ENCODE measurements at places on chromosomes 2 and 18.

GRCh38 chr18:31688606-31689005, 4.2 kb upstream of the B4GALT6 start:
- DNase-seq = no peak

- no peak for DNase-seq
These were observed 87.1 kb upstream of the TFCP2L1 start for GRCh38 chr2:121372082-121372481.

GRCh38 chr18:31498574-31499524, 872 bp downstream of the DSG2 start:
- DNase-seq = no peak

GRCh38 chr2:26970244-26970927, at the start of gene MAPRE3:
TSS of gene MAPRE3 (plus strand) at chr2:26970637. CDS start at chr2:27022219, 51,582 bp downstream.
- DNase-seq = peak; percentile 94

DNA sequence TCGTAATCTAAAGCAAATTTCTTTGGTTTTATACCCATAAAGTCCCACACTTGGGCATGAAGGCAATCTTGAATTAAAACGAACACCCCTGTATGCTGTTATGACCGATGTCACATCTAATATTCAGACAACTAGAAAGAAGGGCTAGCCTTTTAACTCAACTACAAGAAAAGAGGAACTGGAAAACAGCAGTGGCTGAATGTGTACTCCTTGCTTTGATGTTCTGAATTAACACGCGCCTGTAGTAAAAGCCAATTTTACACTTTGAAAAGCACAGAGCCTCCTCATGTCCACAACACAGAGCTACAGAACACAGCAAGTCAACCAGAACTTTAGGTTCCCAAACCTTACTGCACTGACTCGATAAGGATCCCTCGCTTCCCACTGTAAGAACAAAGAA, 147.6 kb downstream of the HDAC4 start:
- no peak for DNase-seq

- peak; percentile 64 for DNase-seq
These were observed 81.8 kb downstream of the INO80D start for GRCh38 chr2:206004004-206004693.

DNA sequence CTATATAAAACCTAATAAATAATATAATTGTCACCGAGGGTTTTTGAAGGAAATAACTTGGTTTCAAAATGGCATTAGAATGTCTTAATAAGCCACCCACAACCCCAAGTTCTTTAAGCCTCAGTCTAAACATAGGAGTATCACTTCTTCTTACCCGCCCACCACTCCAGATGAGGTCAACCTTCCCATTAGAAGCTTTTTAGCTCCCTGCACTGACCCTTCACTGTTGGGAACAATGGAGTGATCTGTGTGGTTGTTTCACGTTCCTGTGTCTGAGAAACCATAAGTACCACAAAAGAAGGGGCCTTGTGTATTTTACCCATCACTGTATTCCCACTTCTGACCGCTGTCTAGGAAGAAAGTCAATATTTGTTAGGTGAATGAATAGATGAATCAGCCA, 326.3 kb upstream of the ZNF521 start:
- no peak for DNase-seq

- no peak for DNase-seq
These were observed 127.8 kb downstream of the CERS6 start for GRCh38 chr2:168583710-168584521.

GRCh38 chr18:62554061-62554815, 31.4 kb downstream of the ZCCHC2 start:
- DNase-seq = no peak

DNA sequence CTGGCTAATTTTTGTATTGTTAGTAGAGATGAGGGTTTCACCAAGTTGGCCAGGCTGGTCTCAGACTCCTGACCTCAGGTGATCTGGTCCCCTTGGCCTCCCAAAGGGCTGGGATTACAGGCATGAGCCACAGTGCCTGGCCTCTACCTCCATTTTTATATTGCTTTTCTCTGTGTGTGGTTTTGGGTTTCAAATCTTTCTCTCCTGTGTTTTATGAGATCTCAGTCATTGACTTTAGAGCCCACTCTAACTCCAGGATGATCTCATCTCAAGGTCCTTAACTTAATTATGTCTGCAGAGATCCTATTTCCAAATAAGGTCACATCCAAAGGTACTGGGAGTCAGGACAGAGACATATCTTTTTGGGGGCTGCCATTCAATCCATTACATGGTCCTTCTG, 24.7 kb downstream of the ARL4C start:
- DNase-seq = no peak

GRCh38 chr2:144012304-144012703, 507.6 kb downstream of the ZEB2 start:
- DNase-seq = no peak

GRCh38 chr18:48935433-48935774, 15.4 kb downstream of the SMAD7 start:
- DNase-seq = no peak

- DNase-seq = no peak
These were observed 21.4 kb downstream of the AP1S3 start for GRCh38 chr2:223815884-223816570.

- no peak for DNase-seq
These were observed 32.7 kb downstream of the SCRN3 start for GRCh38 chr2:174428214-174428613.

DNA sequence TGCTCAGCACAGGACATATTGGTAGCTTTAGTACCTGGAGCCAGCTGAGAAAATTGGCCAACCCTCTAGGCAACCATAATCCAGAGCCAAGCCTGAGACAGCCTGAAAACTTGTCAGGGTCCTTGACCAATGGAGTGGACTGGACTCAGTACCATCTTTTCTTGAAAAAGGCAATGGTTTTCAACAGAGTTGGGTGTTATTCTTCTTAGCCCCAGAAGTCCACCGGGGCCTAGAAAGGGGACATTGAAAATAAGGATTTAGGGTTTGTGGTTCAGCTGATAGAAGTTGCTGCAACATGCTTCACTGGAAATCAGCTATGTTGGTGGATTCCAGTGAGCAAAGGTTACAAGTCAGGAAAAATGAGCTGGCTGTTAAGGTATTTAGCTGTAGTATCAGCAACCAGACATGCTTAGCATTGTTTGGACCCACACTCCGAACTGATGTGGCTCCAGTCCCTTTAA, 22.1 kb upstream of the CNOT11 start:
- DNase-seq = no peak

DNA sequence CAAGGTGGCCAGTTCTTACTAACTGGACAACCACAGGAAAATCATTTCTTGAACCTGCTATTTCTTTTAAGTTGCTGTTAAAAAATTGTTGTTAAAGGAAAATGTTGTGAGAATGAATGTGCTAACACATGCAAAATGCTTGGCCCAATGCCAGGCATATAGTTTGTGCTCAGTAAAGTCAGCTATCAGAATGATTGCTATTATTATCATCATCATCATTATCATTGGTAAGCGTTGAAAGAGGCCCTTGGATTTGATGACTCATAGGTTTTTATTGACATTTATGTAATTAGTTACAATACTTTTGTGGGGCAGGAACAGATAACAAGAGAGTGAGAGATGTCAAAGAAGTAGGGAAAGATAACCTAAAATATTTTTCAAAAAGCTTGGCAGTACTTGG, 394.2 kb upstream of the ZEB2 start:
- DNase-seq = no peak

GRCh38 chr2:119476301-119477112, 44.9 kb downstream of the TMEM37 start:
- peak; percentile 80 for DNase-seq

GRCh38 chr2:9656270-9656766, 25.5 kb upstream of the YWHAQ start:
- peak; percentile 65 for DNase-seq

GRCh38 chr2:237361194-237362004, 52.6 kb downstream of the COL6A3 start:
- no peak for DNase-seq

- DNase-seq = no peak
These were observed 148.6 kb upstream of the FIGN start for GRCh38 chr2:163884416-163884815.

DNA sequence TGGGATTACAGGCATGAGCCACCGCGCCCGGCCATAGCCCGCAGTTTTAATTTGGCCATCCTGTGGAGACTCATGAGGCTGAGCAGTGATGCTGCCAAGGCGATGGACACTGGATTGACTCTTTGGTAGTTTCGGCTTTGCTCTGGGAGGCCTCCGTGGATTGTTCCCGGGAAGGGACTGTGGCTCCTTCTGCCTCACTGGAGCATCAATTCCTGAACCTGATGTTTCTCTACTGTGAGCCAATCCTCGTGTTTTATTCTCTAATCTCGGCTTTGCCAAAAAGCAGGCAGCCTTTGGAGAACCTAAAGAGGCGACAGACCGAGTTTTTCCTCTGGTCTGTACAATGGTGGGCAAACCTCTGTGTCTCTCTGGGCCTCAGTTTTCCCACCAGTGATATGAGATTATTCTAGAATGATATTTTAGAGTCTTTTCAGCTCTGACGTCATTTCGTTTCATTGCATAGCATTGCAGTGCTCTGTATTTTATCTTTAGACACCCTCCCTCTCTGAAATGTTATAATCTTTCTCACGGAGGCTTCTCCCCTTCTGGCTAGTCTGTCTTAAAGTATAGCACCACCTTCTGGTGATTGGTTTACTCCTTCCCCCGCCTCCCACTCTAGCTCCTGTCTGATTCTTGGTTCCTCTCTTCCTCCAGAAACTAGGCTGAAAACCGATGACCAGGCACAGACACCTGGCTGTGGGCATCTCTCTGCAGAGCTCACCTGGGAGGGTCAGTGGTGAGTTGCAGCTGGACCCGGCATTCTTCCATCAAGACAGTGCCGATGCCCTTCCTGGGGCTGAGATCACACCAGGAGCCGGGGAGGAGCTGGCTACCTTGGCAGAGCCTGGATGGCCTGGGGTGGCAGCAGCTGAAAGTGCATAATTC, 341.3 kb downstream of the MYCN start:
- peak; percentile 79 for DNase-seq

DNA sequence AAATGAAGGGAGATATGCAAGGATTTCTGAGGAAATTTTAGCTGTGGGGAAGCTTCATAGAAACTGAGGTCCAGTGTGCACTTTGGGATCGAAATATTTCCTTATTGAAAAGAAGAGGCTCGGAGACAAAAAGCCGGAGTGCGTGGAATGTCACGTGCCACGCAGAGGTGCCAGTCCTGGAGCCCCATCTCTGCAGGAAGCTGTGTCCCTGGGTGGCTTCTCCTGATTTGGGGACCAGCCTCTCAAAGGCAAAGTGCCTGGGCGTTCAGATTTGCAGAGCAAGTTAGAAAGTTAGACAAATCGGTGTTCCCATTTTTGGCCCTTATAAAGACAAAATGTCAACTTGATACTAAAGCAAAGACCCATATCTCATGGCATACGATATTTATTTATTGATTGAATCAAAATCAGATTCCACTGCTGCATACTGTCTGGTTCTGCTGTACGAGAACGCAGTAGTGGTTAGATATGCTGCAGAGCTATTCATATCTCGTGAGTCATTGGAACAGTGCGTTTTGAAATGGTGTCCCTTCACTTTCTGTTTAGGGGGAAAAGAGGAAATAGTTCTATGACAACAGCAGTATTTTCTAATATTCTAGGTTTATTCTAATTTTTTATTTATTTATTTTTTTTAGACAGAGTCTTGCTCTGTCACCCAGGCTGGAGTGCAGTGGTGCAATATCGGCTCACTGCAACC, 9.1 kb upstream of the ATG16L1 start:
- no peak for DNase-seq

- DNase-seq = no peak
These were observed 267.6 kb downstream of the SRBD1 start for GRCh38 chr2:45343251-45344017.

DNA sequence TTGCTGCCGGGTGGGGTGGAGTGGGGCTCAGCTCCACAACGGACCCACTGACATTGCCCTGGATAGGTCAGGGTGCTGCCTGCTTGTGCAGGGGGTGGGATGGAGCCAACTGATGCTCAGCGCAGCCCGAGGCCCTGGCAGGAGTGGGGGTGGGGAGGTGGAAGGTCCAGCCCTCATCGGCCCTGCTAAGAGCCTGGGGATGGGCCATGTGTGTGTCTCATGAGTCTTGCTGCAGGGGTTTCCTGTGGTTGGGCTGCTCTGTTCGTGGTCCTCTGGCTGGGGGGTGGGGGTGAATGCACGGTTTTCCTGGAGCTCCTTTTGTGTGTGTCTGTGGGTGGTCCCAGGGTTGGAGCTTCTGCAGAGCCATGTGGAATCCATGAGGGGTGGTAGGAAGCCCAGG, 39.4 kb upstream of the GALR1 start:
- no peak for DNase-seq

DNA sequence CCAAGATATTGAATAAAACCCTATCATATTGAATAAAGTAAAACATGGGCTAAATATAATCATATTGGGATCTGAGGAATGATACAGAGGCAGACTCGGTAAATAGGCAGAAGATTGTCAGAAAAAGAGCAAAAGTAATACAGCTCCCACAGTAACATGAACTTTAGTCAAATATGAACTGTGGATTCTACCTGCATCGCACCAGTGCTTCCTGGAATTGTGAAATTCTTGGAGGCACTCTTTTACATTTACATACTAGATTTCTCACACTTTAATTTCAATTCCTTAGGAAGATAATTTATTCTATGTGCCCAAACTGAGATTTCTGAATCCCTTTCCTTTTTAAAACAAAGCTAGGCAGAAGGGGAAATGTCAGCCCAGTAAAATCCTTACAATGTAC, 325.1 kb upstream of the SLC39A10 start:
- no peak for DNase-seq

GRCh38 chr2:127039387-127040031, 67.4 kb downstream of the BIN1 start:
- DNase-seq = no peak

GRCh38 chr2:136376211-136376610, 258.3 kb upstream of the CXCR4 start:
- no peak for DNase-seq

DNA sequence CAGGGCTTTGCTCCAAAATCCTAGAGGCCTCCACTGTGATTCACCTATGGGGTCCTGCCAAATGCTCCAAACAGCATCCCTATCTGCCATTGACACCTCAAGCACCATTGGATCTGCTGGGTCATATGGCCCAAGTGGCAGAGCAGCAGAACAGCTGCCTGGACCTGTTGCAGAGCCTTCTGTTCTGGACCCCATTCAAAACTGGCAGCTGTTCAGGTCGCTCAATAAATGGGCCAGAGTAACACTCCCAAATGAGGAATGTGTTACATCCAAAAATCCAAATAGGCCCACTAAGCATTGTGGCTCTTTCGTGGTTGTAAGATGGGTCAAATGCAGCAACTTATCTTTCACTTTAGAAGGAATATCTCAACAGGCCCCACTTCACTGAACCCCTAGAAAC, 783.6 kb downstream of the DCDC2C start:
- no peak for DNase-seq

- no peak for DNase-seq
These were observed 1.4 kb downstream of the IHH start for GRCh38 chr2:219059375-219059724.

Measured in WERI-Rb-1 (cell line).